ENCODE measurements at places on chromosomes 2 and 18. TPM values are rescaled to one million over a fixed set of nuclear protein-coding genes. Genes with fewer than 3 reads are reported as not detected.

GRCh38 chr18:70292628-70293027 is 3.8 kb downstream of the SOCS6 start:
- no peak for DNase-seq

GRCh38 chr18:10231220-10231619 is 223.2 kb upstream of the APCDD1 start:
- DNase-seq, result no peak

GRCh38 chr18:58280191-58280590 is 236.2 kb downstream of the NEDD4L start:
- no peak for DNase-seq

GRCh38 chr2:42193722-42194187 is 24.6 kb downstream of the EML4 start:
- no peak for DNase-seq

GRCh38 chr2:133606616-133607015 is 38.4 kb upstream of the NCKAP5 start:
- no peak for DNase-seq

The PIEZO2 gene
- total RNA-seq, result 2.4 TPM

The IL36B gene
- not detected for total RNA-seq

DNA sequence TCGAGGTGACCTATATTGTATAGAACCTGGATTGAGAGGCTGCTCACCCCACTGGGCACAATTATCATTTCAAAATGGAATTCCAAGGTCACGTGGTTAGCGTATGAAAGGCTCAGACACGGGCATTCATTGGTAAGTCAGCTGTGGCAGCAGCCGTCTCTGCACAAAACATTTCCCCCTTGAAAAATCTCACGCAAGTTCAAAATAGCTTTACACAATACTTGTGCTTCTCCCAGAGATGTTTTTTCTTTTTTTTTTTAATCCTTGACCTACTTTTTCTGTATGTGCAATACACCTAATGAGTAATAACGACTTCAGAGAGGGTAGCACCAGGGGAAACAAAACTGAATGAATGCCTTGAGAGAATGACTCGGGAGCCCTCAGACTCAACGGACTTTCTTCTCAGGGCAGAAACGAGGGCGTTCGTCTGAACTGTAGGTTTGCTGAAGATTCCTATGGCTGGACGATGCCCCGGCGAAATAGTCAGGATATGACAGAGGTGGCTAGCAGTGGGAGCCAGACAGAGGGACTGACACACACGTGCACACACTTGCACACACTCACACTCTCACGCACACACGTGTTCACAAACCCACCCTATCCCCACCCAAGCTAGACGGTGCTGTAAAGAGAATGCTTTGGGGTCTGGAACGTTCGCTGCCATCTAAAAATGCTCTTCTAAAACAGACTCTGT is 77.8 kb downstream of the PDCL3 start:
- no peak for DNase-seq

GRCh38 chr2:86065512-86065911 is 40.2 kb downstream of the POLR1A start:
- no peak for DNase-seq

The AQP12B gene
- total RNA-seq, result not detected

GRCh38 chr2:173191601-173192000 is 116.0 kb downstream of the MAP3K20 start:
- no peak for DNase-seq

DNA sequence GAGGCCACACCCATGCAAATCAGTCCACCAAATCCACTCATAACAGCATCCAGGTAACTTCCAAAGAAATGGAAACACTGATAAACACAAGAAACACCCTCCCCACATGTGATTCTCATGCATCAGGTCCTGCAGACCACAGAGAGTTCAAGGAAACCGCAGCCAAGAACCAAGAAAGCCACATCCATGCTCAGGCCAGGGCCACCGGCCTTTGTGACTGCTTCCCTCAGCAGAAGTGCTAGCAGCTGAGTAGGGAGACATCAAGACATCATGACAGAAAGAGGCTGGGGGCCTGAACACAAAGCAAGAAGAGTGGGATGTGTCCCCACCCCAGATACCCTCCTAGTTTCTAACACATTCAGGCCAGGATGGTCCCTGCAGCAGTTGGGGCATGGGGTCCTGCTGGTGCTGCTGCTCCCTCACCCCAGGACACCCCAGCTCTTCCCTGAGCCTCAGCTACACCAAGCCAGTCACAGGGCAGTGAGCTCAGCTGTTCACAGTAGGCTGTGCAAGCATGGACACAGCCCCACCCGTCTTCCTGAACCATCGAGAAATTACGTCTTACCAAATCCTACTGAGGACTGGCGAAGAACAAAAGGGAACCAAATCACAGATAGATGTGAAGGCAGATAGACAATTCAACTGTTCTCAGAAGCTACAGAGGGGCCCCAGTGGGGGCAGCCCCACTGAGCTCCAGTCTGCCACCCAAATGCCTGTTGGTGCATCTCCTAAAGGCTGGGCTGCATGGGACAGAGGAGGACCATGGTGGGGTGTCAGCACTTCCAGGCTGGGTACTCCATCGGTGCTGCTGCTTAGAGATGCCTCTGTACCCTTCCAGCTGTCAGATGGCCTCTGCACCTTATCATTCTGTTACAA is 60.9 kb downstream of the HDAC4 start:
- no peak for DNase-seq

GRCh38 chr2:127046579-127046978 is 60.4 kb downstream of the BIN1 start:
- DNase-seq, result peak; percentile 14

The ROCK2 gene
- total RNA-seq, result 50.5 TPM

The CCDC74B gene
- total RNA-seq, result 5.7 TPM

DNA sequence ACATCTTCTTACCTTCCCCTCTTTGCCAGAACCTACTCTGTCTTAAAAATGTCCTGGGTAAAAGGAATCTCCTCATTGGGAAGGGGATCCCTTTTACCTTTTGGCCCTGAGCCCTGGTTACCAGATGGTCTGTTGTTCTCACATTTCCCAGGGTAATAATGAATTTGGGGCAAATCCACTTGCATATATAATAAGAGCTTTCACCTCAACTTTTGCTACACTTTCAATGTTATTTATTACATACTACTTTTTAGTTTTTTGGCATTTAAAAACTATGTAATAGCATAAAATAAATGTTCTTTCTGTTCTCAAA is 15.0 kb downstream of the CERS6 start:
- DNase-seq, result no peak

DNA sequence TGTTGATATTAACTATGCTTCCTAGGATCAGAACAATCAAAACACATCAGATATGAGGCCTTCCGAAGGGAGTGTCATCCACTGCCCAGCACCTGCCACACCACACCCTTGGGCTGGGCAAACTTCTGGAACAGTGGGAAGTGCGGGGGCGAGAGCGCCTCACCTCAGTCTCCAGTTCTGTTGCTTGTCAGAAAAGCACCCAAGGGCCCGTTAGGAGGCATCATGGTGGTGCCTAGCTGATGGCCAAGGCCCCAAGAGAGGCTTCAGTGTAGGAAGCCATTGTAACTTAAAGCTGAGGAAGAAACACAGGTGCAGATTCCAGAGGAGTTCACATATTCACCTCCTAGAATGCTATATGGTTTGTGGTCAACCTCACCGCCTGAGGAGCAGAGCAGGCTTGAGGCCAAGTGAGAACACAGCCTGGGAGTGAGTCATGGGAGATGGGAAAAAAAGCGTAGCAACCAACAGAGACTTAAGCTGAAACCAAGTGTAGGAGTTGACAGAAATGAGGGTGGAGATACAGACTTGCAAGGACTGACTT is 85.1 kb upstream of the ATL2 start:
- DNase-seq, result no peak

- no peak for DNase-seq
Observed at GRCh38 chr18:78637442-78638402, 341.9 kb upstream of the SALL3 start.

DNA sequence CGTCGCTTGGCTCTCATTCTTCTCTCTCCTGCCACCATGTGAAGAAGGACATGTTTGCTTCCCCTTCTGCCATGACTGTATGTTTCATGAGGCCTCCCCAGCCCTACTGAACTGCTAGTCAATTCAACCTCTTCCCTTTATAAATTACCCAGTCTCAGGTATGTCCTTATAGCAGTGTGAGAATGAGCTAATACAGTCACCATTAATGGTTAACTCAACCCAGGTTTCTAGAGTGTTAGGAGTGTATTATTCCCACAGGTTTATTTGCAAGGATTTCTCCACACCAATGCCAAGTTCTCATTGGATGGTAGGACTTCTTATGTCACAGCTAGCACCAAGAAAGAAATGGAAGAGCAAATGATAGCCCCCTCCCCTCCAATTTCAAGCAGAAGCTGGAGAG is 71.9 kb downstream of the DYNAP start:
- DNase-seq, result no peak

- DNase-seq, result no peak
Observed at GRCh38 chr2:14094592-14094991, 537.9 kb upstream of the LRATD1 start.

GRCh38 chr18:49500201-49500921 is 13.3 kb upstream of the C18orf32 start:
- no peak for DNase-seq

DNA sequence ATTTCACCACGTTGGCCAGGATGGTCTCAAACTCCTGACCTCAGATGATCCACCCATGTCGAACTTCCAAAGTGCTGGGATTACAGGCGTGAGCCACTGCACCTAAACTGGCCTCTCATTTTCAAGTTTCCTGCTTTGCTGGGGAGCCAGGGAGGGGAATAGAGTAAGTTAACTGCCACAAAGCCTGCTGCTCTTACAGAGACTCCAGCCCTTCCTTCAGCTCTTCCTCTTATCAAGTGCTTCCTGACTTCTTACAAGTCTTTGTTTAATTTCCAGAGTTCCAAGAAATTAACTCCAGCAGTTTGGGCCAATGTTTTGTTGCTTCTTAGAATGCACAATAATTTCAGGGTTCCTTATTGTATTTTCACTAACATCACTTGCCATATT is 24.3 kb upstream of the UBE2F start:
- no peak for DNase-seq

DNA sequence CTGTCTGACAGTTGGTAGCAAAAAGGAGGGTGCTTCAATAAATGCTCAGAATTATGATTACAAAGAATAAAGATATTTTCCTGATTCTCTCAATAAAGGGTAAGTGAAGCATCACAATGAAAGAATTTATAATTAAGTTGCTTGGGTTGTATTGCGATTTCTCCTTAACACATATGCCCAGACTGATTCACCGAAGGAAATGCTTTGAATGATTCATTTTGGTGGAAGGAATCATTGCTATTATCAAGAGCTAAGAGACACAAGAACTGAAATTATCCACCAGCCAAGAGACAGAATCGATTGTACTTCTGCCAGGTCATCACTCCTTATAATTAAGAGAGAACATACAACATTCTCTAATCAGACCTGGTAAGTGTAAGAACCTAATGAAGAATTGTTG is 301.4 kb downstream of the NR4A2 start:
- DNase-seq, result no peak

GRCh38 chr2:23760736-23761135 is 166.2 kb downstream of the ATAD2B start:
- DNase-seq, result no peak

DNA sequence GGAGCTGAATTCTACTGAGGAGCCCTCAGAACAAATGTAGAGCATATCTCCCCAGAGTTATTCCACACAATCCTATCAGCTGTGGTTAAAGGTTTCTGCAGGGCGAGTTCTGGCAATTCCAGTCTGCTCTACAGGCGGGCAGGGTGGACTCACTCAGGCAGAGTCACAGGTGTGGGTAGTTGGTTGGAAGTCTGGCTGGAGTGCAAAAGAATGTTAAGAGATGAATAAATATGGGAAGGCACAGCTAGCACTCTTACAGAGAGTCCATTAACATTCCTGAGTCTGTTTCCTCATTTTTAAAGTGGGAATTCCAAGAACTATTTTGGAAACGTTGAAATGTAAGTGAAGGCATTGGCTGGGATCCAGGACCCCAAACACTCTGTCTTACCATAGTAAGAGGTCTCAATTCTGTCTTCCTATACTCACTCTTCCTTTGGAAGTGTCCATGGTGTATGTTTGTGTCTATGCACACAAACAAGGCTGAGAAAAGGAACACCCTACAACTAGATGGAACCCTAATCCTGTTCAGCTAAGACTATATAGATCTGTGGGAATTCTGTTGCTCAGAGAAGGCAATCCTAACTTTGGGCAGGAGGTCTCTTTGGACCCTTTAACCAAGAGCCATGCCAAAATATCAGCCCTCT is 63.3 kb upstream of the AQP4 start:
- no peak for DNase-seq

DNA sequence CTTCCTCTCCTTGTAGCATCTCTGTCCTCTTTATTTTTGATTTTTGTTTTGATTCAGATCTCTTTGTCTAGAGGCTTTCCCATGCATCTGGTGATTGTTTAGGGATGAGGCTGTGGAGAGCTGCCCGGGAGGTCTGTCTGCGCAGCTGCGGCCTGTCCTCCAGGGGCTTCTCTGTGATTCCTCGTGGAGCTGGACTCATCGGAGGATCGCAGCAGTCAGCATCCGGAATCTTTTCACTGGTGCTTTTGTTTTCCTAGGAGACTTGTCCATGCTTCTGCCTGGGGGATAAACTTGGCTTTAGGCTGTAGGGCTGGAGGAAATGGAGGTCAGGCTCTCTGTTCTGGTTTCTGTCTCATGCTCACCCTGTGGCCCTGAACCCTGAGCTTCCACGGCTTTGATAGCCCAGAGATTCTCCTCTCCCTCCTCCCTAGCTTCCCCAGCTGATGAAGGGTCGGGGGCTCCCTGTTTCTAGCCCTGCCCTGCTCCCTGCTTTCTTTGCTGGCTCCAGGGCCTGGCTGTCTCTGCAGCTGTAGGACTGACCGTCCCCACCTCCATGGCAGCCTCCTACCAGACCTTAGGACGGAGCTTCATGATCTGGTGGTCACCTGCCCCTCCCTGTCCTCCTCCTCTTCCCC is 35.5 kb downstream of the ZNF532 start:
- DNase-seq, result no peak

DNA sequence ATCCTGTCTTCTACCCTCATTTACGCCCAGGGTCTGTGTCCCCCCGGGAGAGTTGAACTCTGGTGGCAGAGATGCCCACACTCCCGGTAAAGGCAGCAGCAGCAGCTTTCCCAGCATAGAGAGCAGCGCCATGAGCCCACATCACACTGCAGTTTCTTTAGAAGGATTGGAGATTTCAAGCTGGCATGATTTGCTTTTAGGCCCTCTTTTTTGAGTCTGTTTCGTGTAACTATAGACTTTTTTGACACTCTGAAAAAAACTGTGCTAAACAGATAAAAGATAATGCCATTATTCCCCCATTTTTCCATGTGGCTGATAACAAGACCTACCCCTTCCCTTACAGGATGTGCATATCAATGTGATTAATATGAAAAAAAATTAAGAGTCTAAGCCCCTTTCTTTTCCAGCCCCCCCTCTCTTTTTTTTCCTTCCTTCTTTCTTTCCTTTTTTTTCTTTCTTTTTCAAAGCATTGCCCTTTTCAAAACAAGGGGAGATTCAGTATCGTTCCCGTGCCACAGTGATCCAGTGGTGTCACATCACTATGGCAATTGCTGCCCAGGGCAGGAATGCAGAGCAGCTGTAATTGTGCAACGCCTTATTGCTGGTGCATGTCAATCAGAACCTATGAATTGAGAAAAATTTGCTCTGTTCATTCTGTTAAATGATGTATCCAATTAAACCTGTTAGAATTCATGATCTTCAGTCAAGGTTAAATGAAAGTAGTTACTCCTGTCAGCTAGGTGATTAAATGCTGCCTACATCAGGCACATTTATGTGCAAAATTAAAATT is 104.5 kb downstream of the CDCA7 start:
- DNase-seq, result no peak

- no peak for DNase-seq
Observed at GRCh38 chr18:9927392-9928063, 13.7 kb downstream of the VAPA start.

The CEP192 gene
- 73.0 TPM for total RNA-seq

- DNase-seq, result no peak
Observed at GRCh38 chr18:32893915-32894314, 121.1 kb upstream of the KLHL14 start.

The LOXHD1 gene
- total RNA-seq, result 0.41 TPM

GRCh38 chr2:211611061-211611518 is 927.5 kb downstream of the ERBB4 start:
- DNase-seq, result no peak

Measured in frontal cortex (tissue), 4 donors.